Vagina (tissue), 2 donors: ENCODE measurements at places on chromosomes 6 and 20.

GRCh38 chr20:19649041-19649440, 109.0 kb upstream of the RIN2 start:
- H3K27me3 ChIP-seq, result no peaks in the 10 kb centered on the region
- no peaks in the 10 kb centered on the region for H3K4me1 ChIP-seq
- H3K27ac ChIP-seq, result no peak overlapping the region
- H3K36me3 ChIP-seq, result no peaks in the 10 kb centered on the region

DNA sequence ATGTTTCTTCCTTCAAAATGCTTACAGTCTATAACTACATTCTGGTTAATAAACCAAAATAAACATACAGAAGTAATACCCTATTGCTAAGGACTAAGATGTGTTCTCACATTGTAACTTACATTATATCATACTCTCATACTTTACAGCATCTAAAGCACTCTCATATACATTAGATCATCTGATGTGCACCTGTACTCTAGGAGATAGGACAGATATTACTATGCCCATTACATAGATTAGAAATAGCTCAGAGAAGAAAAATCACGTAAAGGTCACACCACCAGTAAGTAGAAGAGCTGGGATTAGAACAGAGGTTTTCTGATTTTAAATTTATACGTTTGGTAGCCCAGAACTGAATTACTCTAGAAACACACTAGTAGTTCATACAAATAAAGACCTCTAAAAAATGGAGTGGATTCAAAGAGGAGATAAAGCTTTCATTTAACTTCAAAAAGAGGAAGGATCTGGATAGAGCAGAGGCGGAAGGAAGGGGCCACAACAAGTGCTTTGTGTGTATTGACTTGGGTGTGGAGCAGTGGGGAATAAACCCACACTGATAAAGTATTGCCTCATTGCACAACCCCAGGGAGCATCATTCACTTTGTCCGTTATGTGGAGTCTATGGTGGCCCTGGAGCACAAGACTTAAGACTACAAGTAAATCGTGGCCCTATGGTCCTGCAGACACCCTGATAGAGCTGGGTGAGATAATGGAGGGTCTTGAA, 30.9 kb downstream of the SLC2A12 start:
- DNase-seq, result no peak
- H3K27me3 ChIP-seq, result no peaks in the 10 kb centered on the region
- peaks cover 10% of the 10 kb centered on the region for H3K4me1 ChIP-seq
- no peak overlapping the region for H3K27ac ChIP-seq
- no peaks in the 10 kb centered on the region for H3K36me3 ChIP-seq

- no peaks in the 10 kb centered on the region for H3K36me3 ChIP-seq
- no peaks in the 10 kb centered on the region for H3K27me3 ChIP-seq
- peaks cover 15% of the 10 kb centered on the region for H3K4me1 ChIP-seq
- H3K4me3 ChIP-seq, result no peak overlapping the region
- no peak overlapping the region for H3K27ac ChIP-seq
- DNase-seq, result no peak
These were observed 254.7 kb upstream of the TAB2 start for GRCh38 chr6:149062653-149063348.

- no peaks in the 10 kb centered on the region for H3K27me3 ChIP-seq
- H3K27ac ChIP-seq, result no peak overlapping the region
These were observed 17.2 kb upstream of the FNDC1 start for GRCh38 chr6:159152041-159152440.

DNA sequence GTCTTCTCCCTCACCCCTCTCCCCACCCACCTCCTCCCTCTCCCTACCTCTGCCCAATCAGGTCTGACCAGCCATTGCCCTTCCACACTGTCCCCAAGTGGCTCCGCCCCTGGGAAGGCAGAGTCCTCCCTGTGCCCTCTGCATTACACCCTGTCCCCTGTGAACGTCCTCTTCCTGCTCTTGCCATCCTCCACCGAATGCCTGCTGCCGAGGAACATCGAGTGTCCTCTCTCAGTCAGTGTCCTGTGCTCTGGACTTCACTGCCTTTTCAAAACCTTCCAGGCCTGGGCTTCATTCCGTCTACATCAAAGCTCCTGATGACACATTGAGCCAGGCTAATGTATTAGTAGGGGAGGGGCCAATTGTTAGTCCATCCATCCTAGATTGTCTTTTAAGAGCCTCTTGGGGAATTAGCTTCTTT, 3.3 kb upstream of the PACSIN1 start:
- DNase-seq, result no peak
- H3K4me1 ChIP-seq, result peaks cover 13% of the 10 kb centered on the region
- H3K27me3 ChIP-seq, result no peaks in the 10 kb centered on the region
- H3K36me3 ChIP-seq, result no peaks in the 10 kb centered on the region

DNA sequence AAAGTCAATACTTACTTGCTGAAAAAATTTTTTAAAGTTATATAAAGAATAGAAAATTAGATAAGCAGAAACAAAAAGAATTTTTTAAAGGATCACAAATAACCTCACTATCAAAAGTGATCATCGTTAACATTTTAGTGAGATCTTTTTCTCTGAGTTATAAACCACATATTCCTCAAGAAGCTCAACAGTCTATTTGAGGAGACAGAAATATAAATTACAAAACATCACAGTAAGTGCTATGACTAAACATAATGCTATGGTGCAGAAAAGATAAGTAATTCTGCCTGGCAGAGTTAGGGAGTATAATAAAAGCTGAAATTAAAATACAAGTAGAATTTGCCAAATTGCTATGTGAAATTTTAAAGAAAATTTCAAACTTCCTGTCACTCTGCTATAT, 226.7 kb downstream of the LMBRD1 start:
- H3K27me3 ChIP-seq, result no peaks in the 10 kb centered on the region
- no peaks in the 10 kb centered on the region for H3K36me3 ChIP-seq

DNA sequence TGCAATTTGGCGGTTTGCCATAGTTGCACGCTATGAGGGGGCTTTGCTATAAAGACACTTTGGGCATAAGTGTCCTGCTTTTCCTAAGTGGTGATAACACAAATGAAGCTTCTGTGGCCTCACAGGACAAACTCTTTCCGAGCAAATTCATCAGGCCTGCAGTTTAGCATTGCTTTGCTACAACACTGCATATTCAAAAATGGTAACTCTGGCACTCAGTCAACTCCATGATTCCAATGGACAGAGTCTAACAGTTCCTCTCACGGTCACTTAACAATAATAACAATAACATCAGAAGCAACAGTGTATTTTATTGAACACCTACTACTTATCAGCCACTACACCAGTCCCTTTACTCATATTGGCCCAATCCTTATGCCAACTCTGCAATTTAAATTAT, 222.5 kb downstream of the FRK start:
- H3K36me3 ChIP-seq, result no peaks in the 10 kb centered on the region
- no peaks in the 10 kb centered on the region for H3K4me1 ChIP-seq
- no peak for DNase-seq
- no peak overlapping the region for H3K4me3 ChIP-seq
- no peak overlapping the region for H3K27ac ChIP-seq
- H3K27me3 ChIP-seq, result no peaks in the 10 kb centered on the region
